ENCODE measurements at places on chromosomes 11 and 22.

DNA sequence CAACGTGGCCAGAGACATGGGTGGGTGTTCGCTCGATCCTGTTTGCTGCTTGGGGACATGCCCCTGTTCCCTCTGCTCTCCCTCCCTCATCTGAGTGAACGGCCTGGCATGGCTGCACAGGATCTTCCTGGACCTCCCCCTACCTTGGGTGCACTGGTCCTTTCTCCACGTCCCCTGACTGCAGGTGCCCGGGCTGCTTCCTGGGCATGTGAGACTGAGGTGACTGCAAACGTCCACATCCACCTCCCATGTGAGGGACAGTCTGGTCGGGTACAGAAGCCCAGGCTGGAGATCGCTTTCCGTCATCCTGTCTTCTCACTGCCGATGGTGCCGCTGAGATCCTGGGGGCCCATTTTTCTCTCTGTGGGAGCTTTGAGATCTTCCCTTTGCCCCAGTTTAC lies 11.8 kb downstream of the SULT4A1 start:
- no peak for DNase-seq

- DNase-seq, result no peak
These were observed 214.1 kb downstream of the TBC1D22A start for GRCh38 chr22:46976598-46976997.

GRCh38 chr22:43901976-43902643 lies 10.3 kb upstream of the PNPLA5 start:
- DNase-seq, result no peak

GRCh38 chr11:8168485-8169257 lies at the start of gene RIC3:
Gene RIC3, minus strand, starts transcription at chr11:8169025. Its CDS starts 36 bp downstream, at chr11:8168989.
- DNase-seq, result no peak

GRCh38 chr11:110509472-110509871 lies 79.7 kb downstream of the FDX1 start:
- no peak for DNase-seq

DNA sequence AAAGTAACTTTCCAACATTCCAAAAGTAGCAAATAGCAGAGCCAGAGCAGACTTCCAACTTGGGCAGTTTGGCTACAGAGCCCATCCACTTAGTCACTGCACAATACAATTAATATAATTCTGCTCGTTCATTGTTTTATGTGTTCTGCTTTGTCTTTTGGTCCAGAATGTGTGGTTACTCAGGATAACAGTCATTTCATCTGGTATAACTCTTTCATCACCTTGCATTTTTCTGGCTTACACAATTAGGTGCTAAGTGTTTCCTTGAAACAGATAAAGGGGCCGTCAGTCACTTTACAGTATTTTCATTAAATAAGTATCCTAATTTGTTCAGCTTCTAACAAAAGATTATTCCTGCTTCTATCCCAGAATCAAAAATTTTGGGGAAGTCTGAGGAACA lies 87.2 kb downstream of the LARGE2 start:
- no peak for DNase-seq
